ENCODE measurements at places on chromosomes 2 and 18.

- no peak for DNase-seq
These were observed 17.7 kb downstream of the SPDYA start for GRCh38 chr2:28828382-28828781.

- no peak for DNase-seq
These were observed 48.5 kb upstream of the ZNF638 start for GRCh38 chr2:71283131-71283530.

DNA sequence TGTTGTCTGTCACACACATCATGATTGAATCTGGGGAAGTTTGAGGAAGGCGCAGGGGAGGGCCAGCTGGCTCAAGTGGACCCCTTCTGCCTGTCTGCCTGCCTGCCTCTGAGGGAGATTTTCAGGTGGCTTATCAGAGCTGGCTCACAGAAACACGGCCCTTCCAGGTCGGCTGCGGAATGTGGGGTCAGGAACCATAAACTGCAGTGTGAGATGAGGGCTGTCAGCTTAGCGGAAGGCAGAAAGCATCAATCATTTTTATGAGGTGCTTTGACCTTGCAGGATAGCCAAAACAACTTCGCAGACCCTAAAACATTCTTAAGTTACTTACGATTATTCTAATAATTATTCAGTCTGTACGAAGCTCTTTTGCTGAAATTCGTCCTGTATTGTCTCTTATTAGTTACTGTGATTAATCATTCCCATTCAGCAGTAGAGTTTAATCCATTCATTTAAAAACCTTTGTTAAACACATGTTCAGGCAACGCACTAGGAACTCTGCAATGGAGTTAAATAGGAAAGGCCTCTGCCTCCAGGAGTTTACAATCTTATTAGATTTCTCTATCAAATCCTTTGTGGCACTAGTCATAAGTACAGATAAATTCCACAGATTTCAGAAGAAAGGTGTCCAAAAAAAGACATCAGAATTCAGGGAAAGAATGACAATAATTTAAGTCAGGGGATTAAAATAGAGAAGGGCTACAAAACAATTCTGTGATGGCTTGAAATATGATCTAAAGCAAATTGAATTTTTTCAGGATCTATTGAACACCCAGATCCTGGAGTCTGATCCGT lies 371.6 kb downstream of the HRH4 start:
- DNase-seq = no peak

DNA sequence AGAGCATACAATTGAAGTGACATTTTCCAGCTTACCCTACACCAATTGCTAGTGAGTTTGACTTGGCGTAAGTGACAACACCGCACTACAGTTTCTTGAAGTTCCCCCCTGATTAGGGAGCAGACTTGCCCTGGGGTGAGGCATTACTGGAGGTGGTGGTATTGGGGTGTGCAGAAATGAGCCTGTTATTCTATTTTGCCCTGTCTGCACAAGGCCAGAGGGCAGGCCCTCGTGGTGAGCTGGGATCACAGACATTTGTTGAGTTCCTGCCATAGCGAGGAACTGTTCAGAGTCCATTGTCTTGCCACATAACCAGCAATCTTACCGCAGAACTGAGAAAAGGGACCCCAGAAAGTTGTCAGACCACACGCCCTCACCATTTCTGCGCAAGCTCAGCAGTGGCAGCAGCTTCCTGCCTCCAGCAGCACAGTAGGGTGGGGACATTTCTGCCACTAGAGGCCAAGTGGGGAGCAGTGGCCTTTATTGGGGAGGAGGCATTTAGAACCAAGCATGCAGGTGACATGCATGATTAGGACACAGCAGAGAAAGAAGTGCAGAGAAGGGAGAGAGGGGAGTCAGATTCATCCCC lies 103.6 kb upstream of the BCL2L11 start:
- DNase-seq = no peak

GRCh38 chr2:153132418-153132817 lies 346.1 kb downstream of the RPRM start:
- DNase-seq = no peak

DNA sequence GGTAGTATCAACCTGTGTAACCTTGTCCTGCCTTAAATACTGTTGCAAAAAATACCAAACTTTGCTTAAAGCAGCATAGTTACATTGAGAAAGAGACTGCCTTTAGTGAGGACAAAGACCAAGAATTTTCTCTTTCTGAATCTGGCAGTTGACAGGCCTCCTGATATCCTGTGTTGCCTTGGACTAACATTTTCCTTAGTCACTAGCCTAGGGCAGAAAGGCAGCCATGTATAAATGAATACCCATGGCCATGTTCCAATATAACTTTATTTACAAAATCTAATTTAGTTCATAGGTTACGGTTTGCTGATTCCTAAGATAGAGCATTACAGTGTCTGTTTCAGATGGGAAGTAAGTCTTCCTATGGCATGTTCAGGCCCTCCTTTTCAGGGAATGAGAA lies 895.4 kb downstream of the CNTNAP5 start:
- DNase-seq = no peak

DNA sequence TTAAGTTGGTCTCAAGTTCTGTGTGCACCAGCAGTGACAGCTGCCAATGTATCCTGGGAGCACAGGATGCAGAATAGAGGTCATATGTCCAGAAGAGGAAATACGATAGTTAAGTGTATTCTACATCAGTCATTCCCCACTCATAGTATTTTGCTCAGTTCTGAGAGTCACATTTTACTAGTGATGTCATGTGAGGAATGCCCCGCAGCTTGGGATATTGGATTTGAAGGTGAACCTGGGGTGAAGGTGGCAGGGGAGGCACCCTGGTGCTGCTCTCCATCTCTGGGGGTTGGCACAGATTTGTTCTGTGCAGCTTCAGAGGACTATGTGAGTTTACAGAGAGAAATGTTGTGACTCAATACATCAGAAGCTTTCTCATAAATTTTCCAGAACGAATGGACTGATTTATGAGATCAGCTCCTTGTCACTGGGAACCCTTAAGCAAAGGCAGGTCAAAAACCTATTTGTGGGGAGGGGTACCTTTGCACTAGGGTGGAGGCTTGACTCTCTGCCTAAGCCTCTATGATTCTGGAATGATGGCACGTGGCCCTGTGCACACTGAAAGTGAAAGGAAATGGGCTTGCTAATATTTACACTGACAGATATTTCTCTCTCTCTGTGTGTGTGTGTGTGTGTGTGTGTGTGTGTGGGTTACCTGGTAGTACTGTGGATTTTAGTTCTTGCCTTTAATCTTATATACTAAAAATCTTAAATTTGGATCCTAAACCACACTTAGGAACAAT lies 95.9 kb downstream of the NEB start:
- DNase-seq = no peak

- DNase-seq = no peak
These were observed 209.1 kb downstream of the HRH4 start for GRCh38 chr18:24669502-24669901.

GRCh38 chr2:100643906-100644501 lies 81.2 kb downstream of the PDCL3 start:
- DNase-seq = no peak

DNA sequence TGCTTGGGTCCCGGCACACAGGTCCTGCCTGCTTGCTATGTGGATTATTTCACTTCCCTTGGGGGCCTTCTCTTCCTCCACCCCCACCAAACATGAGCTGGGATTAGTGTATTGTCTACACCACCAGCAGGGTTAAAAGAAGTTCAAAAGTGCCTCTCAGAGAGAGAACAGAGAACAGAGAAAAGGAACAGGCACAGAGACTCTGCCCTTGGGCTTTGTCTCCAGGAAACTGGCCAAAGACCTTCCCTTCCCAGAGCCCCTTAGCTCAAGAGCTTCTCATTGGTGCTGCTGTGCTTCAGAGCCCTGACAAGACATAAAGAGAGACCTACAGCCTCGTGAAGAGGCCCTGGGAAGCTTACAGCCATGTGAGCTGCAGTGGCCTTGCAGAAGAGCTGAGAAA lies 7.1 kb upstream of the FIGLA start:
- DNase-seq = no peak

DNA sequence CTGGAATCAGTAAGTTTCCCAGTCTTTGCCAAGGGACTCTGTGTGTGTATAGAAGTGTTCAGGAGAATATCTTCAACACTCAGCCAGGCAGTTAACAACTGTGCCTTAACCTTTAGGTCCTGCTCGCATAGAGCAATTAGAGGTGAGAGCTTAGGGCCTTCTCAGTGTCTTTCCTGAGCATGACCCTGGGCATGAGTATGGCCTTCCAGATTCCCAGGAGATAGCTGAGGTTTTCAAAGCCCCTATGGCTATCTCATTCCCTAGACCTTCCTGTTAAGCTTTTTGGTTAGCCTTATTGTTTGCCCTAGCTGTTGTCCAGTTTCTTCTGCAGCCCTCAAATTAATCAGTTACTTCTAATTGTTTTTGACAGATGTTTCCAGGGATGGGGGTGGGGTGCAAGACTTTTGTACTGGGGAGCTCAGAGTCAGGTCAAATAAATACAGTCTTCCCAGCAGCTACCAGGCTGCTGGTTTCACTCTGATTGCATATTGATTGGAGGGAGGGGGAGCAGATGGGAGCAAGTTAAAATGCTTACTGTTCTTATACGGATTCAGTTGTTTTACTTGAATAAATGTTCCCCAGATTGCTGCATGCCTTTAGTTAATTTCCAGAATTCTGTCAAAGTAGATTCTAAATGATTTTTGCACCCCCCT lies 23.1 kb downstream of the PDK1 start:
- no peak for DNase-seq

DNA sequence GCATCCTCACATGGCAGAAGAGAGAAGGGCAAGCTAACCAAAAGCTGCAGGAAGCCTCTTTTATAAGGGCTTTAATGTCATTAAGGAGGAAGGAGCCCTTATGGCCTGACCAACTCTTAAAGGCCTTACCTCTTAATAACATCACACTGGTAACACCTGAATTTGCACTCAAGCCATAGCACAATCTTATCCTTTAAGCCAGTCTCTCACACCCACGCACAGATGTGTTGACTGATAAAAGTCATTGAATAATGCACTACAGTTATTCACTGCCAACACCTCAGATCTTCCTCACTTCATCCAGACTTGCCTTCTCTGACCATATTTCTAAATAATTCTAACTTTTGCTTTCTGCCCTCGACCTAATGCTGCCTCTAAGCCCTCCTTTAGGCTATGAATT lies 516.8 kb downstream of the ADCYAP1 start:
- no peak for DNase-seq

DNA sequence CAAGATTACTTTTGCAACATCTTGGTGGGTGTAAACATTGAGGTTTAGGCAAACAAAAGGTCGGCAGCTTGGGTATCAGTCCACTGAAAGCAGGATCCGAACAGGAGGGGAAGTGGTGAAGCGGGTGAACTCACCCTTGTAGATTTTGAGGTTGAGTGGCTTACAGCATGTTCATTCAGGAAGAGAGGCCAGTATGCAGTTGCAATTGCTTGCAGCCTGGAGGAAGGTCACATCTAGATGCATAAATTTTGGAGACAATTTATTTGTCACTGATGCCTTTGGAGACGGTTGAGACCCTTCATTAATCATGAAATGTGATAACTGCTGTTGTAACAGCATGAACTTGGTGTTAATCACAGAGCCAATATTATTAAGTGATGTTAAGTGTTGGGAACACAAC lies 131.1 kb downstream of the LTBP1 start:
- DNase-seq = no peak

GRCh38 chr2:129067070-129067469 lies 748.4 kb upstream of the HS6ST1 start:
- DNase-seq = no peak

DNA sequence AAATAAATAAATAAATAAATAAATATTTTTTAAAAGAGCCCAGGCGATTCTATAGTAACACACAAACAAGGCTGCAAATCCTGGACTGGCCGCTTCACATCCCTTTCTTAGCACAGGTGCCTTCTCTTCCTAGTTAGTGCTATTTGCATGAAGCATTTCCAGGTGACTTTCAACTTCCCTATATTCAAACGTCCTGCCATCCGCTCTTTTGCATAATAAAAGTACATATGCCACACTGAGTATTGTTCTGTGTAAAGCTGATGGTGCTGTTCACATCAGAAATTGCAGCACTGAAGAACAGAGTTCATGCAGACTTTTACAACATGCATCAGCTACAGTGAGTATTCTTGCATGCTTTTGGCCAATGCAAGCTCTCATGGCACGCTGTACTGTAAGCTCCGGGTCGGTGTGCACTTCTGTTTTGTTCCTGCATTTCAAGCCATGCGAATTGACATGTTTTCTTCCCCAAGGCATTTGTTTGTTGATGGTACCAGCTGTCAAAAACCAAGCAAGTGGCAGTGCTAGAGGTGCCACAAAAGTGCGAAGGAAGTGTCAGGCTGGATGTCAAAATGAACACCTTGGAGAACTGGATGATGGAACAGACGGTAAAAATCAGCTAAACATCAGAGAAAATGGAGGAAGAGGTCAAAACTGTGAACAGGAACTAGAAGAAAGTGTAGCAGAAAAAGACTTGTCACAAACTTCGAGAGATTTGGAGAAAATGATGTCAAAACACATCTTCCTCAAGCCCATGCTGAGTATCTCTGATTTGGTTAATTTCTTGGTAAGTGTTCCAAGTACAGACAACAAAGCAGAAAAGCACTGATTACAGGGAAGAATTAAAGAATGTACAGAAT lies 25.5 kb upstream of the CEP68 start:
- DNase-seq = no peak

DNA sequence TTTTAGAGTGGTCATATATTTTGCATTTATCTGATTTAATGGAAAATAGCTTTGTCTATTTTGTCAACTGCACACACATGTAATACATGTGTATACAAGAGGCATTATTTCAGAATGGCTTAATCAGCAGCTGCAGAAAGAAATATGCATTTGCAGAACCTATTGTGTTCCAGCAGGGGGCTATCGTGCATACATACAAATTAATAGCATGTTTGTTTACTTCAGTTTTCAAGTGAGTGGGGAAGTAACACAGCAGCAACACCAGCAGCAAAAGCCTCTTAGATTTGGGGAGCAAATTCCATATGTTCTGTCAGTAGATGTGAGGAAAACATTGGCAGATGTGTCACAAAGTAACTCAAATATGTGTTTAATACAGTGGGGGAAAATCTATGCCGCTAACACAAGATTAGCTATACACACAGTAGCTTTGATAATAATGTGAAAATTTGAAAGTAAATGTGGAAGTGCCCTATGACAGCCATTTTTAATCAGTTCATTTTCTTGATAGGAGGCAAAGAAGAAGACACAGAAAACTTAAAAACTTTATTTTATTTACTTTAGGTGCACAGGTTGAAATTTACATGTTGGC lies 218.1 kb downstream of the WDR7 start:
- DNase-seq = peak; percentile 25

DNA sequence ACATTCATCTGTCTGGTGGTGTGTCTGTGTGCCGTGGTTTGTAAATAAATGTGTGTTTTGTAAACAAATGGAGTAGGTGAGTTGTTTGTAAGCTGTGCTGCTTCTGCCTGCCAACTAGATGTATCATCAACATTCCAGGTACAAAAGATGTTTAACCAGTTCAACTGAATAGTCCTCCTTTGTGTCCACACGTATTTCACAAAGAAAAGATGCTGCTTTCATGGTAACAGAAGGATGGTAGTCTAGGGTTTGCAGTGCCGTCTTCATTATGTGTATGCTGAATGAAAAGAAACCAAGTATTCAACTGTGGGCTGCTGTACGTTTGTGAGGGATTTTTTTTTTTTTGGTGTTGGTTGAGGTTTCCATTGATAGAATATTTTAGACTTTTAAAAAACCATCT lies 72.1 kb downstream of the CAMKMT start:
- DNase-seq = no peak
